ENCODE measurements at places on chromosomes 2 and 18.

GRCh38 chr18:69754108-69754507 is 193.6 kb downstream of the CD226 start:
- no peak for DNase-seq

DNA sequence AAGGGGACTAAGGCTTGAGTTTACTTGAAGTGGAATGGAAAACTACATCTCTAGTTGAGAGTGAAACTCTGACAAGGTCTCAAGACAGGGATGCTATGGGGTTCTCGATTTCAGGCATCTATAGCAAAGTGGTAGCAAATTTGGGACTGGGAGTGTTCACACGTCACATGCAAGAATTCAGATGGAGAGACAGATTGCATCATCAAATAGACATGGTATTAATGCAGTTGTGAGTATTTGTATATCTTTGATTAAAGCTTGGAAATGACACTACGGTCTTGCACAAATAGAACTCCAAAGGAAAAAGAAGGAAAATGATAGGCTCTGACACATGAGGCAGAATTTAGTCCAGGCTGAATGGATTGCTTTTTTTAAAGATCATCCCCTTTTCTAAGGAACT is 1061.6 kb upstream of the FANCL start:
- DNase-seq: no peak

- no peak for DNase-seq
Observed at GRCh38 chr18:46243095-46243494, 138.9 kb downstream of the HAUS1 start.

GRCh38 chr2:190170673-190171072 is 108.1 kb upstream of the MSTN start:
- DNase-seq: no peak

DNA sequence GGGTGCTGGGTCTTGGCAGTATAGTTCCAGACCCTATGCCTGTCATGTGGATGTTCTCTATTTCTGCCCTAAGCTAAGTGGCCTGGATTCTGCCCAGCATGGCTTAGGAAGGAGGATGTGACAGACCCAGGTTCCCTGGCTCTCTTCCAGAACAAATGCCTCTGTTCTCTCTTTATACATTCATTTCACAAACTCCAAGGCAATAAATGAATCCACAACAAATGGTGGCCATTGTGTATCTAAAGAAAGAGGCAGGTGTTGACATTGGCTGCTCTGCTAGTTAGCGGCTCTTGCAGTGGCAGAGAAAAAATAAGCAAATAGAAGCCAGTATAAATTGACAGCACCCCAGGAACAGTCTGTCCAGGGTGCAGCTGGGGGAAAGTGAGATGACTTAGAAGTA is 298.6 kb downstream of the SUCLG1 start:
- DNase-seq: no peak

DNA sequence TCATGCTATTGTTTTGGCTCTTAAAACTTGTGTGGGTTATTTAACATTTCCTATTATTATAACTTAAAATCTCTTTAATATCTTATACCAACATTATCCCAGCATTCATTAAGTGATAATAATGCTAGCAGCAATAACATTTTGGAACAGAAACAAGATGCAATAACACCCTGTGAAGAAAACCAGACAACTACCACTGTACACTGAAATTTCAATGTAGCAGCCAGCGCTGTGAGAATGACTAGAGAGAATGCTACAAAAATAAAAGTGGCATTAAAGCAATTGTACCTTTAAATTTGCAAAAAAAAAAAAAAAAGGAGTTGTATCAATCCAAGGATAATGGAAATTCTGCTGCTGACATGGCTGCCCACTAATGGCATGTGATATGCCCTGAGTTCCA is 269.9 kb downstream of the TTC32 start:
- no peak for DNase-seq

DNA sequence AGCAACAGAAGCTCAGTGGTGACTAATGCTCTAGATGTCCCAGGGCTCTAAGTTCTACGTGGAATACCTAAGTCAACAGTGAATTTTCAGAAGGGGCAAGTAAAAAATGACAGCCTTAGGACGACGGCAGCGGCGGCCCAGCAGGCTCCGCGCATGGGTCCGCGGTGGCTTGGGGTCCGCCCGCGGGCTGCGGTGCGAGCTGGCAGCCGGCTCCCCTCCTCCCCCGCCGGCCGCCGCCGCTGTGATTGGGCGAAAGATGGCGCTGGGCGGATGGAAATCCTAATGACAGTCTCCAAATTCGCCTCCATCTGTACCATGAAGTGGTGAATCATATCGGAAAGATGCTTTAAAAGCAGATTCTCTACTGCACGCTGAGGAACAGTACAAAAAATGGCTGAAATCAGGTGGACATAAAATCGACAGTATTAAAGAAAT is 74.7 kb downstream of the HNRNPLL start:
- no peak for DNase-seq

DNA sequence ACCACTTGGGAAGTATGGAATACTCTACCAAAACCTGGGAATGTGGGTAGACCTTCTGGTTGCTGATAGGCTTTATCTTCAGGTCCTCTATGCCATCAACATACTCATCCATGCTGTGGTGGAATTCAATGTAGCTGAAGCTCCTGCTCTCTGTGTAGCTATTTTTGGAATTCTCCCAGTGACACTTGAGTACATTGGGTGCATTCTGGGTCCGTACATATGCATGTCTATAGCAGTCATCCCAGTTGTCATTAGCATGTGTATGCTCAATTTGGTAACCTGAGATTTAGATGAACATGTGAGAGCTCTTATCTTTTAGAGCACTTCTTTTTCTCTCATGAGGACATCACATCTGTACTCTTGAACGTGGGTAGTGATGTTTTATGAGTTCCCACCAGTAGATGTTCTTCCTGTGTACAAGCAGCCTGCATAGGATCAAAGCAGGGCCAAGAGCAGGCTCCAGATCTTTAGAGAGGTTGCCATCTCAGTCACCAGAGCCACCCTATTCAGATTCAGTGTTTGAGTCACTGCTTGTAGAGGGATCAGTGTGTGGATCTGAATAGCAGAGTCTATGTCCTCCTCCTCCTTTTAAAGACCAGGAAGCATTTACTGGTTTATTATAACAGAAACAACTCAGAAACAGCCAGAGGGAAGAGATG is 65.9 kb downstream of the MGAT5 start:
- DNase-seq: no peak

GRCh38 chr2:222706616-222707015 is 35.2 kb downstream of the MOGAT1 start:
- no peak for DNase-seq

DNA sequence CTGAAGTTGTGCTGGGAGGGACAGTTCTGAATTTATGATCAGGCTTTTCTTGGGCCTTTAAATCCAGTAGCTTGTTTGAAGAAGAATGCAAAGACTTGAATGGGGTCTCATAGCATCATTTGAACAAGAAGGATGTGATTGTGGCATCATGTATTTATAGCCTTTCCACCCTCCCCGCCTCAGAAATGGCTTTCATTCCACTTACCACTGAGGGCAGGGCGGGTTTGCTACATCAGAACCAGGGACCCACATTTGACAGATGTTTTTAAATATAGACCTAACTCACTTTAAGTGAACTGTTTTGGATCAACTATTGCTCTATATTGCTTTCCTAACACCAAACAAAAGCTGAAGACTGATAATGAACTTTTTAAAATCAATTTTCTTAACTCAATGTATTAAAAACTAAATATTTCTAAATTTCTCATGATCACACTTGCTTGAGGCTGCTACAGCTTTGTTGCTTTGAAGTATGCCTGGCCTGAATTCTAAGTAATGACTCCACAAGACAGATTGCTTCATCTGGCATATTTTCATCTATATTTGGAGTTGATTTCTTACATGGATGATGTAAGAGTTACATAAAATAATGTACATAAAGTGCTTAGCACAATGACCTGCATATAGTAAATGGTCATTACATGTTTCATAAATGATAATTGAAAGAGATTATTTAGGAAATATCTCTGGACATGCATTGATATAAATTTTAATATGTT is 1552.9 kb upstream of the SLC39A10 start:
- no peak for DNase-seq

DNA sequence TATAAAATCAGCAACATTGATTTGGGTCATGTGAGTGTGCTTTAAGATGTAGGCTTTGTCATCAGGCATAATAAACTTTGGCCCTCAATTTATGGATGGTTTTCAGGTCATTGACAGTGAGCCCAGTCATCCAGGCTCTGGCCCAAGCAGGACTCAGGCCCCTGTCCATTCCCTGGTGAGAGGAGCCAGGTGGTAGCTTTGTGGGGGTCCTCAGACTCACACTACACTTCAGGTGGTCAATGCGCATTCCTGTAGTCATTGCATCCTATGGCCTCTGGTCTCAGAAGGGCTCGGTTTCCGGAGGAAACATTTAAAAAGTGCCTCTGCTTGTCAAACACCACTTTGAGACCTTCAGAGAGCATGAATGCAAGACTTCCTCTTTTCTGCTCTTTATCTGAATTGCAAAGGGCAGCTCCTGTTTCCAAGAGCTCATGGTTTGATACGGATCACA is 20.2 kb downstream of the LGALSL start:
- no peak for DNase-seq

GRCh38 chr2:5509362-5509761 is 182.8 kb upstream of the SOX11 start:
- DNase-seq: no peak

GRCh38 chr2:32633040-32633439 is 5.2 kb downstream of the TTC27 start:
- DNase-seq: no peak

DNA sequence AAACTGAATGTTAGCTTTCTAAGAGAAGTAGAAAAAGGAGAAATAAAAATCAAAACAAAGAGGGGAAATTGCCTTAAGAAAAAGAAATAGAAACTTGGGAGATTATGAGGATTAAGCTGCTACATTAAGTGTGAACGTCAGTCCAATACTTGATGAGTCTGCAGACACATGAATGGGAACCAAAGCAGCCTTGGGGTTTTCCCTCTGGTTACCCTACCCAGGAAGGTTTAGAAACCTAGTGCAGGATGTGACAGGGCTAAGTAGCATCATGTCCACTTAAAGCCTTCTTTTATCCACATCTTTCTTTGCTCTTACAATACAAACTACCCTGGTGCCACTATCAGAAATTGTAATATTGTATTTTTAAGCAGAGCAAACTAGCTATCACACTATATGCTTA is 22.3 kb downstream of the SLC35F5 start:
- DNase-seq: no peak

GRCh38 chr2:208671886-208672680 is 265.5 kb downstream of the PTH2R start:
- no peak for DNase-seq

- DNase-seq: no peak
Observed at GRCh38 chr2:199018826-199019225, 438.9 kb downstream of the SATB2 start.

GRCh38 chr18:73842795-73843394 is 304.7 kb downstream of the FBXO15 start:
- DNase-seq: no peak

- DNase-seq: no peak
Observed at GRCh38 chr2:113148606-113149552, 21.5 kb downstream of the IL1RN start.

DNA sequence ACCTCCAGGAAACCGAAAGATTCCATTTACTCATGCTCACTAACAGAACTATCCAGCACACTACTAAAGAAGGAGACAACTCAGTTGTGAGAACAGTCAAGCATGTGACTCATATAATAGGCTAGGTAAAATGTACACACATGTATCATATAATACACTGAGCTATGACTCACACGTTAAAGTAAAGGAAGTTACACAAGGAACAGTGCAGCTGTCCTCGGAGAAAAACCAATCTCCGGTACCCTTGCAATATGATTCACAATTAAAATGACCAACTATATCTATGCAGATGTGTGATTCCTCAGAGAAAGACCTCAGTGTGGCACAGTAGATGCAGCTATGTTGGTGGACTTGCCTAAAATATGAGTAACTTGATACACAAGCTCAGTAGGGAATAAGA is 76.5 kb downstream of the STRN start:
- DNase-seq: no peak

DNA sequence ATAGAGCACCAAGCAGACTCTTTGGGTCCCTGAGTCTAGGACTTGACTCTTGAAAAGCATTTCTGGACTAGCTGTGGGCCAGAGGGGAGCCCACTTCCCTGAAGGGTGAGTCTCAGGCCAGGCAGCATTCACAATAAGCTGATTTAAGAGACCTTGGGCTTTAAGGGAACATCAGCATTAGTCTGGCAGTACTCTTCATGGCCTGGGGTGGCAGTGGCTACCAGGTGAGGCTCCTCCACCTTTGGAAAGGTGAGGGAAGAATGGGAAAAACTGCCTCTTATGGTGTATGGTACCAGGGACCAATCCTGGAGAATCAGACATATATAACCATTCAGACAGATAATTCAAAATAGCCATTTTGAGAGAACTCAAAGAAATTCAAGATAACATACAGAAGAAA is 599.9 kb upstream of the POU3F3 start:
- no peak for DNase-seq

DNA sequence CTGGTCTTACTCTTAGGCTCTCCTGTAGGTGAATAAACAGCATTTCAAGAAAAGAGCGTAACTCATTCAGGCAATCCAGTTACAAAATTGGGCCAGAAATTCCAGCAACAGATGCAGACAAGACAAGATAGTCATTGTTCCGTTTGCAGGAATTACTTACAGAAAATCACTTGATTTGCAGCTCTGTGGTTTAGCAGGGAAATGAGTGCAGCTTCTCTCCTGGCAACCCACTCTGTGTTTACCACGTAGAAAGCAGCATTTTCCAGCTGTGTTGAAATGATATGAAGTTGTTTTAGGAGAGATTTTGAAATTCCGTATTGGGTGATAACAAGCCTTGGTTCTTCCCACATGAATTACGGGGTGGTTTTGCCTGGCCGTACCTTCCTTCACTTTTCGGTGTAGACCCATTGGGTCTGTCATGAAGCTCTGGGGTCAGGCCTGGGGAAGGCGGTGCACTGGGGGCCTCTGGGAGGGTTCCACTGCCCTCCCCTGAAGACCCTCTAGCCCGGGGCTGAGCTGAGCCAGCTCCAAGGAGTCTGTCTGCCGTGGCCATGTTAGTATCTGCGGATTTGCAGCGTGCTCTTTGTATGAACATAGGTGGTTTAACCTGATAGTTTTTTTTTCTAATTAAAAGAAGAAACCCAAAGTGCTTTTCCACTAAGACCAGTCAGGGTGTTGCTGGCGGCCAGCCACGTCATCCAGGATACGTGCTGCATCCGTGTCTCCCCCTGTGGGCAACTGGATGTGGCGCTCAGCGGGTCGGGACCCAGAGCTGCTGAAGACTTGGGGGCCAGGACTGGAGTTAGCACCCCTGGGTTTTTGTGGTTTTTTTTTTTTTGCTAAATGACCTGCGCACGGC is 58.9 kb upstream of the KCNG2 start:
- DNase-seq: no peak

DNA sequence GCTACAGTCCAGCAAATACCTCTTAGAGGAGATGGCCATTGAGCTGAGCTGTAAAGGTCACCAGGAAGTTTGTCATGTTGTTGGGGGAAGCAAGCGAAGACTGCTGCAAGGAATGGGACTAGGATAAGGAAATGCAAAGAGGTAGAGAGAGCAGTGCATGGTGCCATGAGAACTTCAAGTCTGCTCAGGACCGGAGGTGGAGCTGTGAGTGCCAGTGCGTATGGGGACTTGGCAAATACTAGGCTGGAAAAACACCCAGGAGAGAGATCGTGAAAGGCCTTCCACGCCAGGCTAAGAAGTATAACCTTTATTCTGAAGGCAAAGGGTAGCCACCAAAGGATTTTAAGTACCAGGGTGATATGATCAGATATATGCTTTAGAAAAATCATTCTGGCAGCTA is 71.3 kb downstream of the MEIS1 start:
- DNase-seq: no peak

GRCh38 chr2:19706332-19706731 is 195.5 kb downstream of the TTC32 start:
- no peak for DNase-seq
